DMS53 (cell line): ENCODE measurements at places on chromosomes 5 and 9.
A peak's percentile ranks its signal among the peaks of the same experiment; 100 is the strongest.

- DNase-seq = peak; percentile 10
Observed at GRCh38 chr5:8843771-8844170, 702.1 kb downstream of the SEMA5A start.

DNA sequence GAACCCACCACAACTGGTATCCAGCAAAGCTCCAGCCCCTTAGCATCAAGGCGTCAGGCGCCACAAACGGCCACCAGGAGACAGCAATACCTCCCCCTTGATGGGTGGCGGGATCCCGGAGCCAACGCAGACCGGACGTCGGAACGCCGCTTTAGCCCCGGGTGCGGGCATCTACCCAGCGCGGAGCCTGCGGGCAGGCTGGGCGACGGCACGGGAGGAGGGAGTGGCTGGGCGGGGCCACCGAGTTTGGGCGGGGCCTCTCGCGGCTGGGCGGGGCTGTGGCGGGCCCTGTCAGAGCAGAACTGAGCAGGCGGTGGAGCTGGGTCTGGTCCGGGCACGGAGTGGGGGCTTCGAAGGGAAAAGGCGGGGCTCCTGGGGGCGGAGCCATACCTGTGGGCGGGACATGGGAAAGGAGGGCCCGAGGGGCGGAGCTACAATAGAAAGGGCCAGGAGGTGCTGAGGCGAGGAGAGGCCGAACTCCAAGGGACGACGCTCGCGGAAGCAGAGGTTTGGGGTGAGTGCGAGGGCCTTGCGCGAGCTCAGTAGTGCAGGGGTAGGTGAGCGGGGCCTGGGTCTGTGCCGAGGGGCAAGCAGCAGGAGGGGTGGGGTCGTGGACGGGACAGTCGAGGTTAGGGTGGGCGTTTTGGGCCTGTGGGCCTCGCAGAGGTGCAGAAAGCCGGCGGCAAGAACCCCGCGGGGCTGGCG lies 40.2 kb upstream of the GARNL3 start:
- peak; percentile 96 for DNase-seq

DNA sequence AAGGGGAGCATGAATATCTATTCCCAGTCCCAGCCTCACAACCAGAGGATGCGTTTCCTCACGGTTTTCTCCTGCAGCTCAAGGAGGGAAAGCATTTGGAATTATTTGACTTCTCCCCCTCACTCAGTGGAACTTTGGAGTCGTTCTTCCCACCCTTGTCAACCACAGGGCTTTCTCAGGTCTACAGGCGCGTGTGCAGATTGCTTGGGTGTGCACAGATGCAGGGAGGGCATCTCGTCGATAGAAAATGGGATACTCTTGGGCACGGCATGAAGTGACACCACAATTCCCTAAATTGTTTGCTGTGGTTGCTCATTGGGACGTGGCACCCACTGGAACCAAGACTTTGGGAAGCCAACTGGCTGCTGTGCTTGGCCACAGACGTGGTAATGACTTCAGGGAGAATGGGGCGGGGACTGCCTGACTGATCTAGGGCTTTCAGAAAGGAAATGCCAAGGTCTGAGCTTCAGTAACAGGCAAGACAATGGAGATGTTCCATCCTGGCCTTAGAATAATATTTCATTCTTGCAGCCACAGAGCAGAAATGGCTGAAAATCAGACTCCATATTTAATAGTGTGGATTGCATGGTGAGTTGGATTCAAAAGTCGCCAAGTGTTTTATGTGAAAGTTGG lies 12.2 kb upstream of the OBP2B start:
- no peak for DNase-seq

GRCh38 chr9:37412431-37413151 lies 9.9 kb upstream of the GRHPR start:
- DNase-seq = no peak

DNA sequence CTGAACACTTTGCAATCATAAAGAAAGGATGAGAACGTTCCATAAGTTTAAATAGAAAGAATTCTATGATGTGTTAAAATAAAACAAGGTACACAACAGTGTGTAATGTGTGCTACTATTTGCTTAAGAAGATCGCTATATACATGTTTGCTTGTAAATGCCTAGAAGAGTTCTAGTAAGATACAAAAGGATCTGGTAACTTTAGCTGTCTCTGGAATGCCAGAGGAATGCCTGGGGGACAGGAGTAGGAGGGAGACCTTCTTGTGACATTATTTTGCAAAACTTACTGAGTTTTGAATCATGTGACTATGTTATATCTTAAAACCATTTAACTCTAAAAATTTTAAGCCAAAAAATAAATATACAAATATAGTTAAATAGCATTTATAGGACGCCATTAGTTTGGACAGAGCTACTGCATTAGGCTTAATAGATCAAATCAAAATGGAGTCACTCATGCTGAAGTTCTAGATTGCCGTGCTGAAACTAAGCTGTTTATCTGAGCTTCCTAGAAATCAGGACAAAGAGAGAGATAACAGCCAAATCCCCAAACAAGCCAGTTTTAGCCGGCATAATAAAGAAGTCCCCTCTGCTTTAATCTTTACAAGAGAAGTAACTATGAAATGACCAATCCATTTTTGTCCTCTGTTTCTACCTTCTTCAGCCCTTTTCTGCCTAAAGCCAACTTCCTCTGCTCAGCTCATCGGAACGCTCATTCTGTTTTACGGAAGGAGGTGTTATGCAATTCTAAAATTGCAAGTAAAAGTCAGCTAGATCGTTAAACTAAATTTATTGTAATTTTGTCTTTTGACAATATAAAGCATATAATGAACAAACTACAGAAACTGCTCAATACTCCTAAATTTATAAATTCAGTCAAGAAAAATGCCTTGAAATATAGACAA lies 44.8 kb downstream of the LIX1 start:
- no peak for DNase-seq

- no peak for DNase-seq
Observed at GRCh38 chr9:113570106-113570505, 106.6 kb downstream of the RGS3 start.

- peak; percentile 4 for DNase-seq
Observed at GRCh38 chr5:103034662-103035392, 85.1 kb downstream of the GIN1 start.
